Suprapubic skin (tissue), 4 donors: ENCODE measurements at places on chromosomes 5 and 9. TPM values are rescaled to one million over a fixed set of nuclear protein-coding genes. Genes with fewer than 3 reads are reported as not detected.
A peak's percentile ranks its signal among the peaks of the same experiment; 100 is the strongest.

PKD2L2 gene
- not detected for total RNA-seq

RNF183 gene
- total RNA-seq: not detected

ZNF883 gene
- total RNA-seq: not detected

LECT2 gene
- total RNA-seq: not detected

C5 gene
- 13.2 TPM for total RNA-seq

DNA sequence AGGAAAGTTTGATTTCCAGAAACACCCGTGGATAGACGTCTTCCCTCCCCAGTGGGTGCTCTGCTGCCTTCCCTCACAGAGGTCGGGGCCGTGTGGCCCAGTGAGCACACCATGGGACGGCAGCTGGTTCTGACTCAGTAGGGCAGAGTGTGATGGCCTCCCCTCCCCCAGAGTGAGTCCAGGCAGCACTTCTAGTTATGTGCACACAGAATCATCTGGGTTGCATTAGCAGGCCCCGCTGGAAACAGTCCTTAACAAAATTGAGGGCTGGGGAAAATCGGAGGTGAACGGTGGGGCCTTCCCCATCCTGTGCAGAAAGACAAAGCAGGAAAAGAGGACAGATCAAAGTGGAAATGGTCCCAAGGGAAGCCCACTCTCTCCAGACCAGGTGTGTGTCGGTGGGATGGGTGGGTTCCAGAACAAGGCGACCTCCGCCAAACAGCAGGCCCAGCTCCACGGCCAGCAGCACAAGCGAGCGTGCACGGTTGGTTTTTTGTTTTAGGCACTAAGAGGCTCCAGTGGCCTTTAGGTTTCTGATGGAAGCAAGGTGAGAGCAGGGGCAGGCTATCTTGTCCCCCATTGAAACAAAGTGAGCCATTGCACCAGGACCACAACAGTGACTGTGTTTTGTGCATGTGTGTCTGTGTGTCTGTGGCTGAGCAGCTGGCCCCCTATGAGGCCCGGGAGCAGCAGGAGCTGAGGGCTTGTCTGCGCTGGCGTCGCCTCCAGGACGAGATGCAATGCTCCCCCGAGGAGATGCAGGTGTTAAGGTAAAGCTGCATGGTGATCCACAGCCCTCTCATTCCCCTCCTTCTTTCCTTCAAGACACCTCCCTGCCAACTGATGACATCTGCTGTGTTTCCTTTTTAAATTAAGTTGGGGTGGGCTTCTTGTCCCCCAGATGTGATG is 201.5 kb downstream of the AOPEP start:
- H3K4me3 ChIP-seq: no peak overlapping the region
- no peaks in the 10 kb centered on the region for H3K36me3 ChIP-seq
- H3K27me3 ChIP-seq: no peaks in the 10 kb centered on the region
- peak overlapping the region; percentile 78 for H3K27ac ChIP-seq
- DNase-seq: no peak
- H3K4me1 ChIP-seq: peaks cover 70% of the 10 kb centered on the region

- H3K4me1 ChIP-seq: peaks cover 30% of the 10 kb centered on the region
- peaks cover 56% of the 10 kb centered on the region for H3K36me3 ChIP-seq
- no peak overlapping the region for H3K27ac ChIP-seq
- H3K4me3 ChIP-seq: no peak overlapping the region
Measured at GRCh38 chr9:745761-746380, 95.6 kb upstream of the DMRT1 start.

GRCh38 chr9:1057910-1058309 is 7.8 kb downstream of the DMRT2 start:
- H3K4me1 ChIP-seq: peaks cover under 1% of the 10 kb centered on the region
- DNase-seq: no peak
- no peak overlapping the region for H3K27ac ChIP-seq

GRCh38 chr5:143610946-143611345 is 201.0 kb upstream of the HMHB1 start:
- no peaks in the 10 kb centered on the region for H3K36me3 ChIP-seq
- H3K4me3 ChIP-seq: no peak overlapping the region
- no peaks in the 10 kb centered on the region for H3K27me3 ChIP-seq
- H3K27ac ChIP-seq: no peak overlapping the region
- DNase-seq: no peak

- DNase-seq: peak; percentile 84
- H3K4me3 ChIP-seq: no peak overlapping the region
- H3K27ac ChIP-seq: peak overlapping the region; percentile 62
- no peaks in the 10 kb centered on the region for H3K27me3 ChIP-seq
- peaks cover 3% of the 10 kb centered on the region for H3K4me1 ChIP-seq
Measured at GRCh38 chr5:8843771-8844170, 702.1 kb downstream of the SEMA5A start.
